ENCODE measurements at places on chromosomes 13 and 19.

DNA sequence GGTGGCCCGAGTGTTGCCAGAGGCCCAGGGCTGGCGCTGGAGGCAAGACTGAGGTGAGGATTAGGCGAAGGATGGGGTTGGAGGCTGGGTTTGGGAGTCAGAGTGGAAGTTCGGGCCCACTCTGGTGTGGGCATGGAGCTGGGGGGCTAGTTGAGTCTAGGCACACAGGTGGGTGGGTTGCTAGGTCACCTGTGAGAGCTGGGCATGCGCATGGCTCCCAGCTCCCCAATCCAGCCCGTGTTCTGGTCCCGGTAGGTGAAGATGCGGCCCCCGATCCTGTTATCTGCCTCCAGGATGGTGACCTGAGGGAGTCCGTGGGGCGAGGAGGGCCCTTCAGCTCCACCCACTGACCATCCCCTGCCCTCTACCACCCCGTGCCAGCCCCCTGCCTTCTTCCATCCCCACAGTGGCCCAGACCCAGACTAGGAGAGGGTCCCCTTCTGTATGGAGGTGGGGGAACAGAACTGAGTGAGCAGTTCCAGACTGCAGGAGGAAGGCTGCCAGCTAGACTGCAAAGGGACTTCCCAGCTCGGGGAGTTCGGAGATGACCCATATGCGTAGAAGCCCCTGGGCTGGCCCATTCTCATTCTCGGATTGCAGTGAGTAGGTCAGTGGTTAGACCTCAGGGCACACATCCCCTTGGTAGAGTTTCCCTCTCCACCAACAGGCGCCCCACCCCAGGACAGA lies 1.7 kb downstream of the IL4I1 start:
- DNase-seq: no peak

- no peak for DNase-seq
Observed at GRCh38 chr13:110185696-110186095, 121.3 kb downstream of the COL4A1 start.

- no peak for DNase-seq
Observed at GRCh38 chr19:27828829-27829228, 1384.1 kb downstream of the UQCRFS1 start.

DNA sequence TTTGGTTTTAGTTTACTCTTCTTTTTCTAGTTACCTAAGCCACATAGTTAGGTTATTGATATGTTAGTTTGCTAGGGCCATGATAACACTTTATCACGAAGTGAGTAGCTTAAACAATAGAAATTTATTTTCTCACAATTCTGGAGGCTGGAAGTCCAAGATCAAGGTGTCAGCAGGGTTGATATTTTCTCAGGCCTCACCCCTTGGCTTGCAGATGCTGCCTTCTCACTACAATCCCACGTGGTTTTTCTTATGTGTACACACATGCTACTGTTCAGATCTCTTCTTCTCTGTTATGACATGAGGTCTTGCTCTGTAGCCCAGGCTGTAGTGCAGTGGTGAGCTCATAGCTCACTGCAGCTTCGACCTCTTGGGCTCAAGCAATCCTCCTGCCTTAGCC lies 7.8 kb upstream of the URI1 start:
- DNase-seq: no peak

- DNase-seq: no peak
Observed at GRCh38 chr13:100203696-100204367, 114.9 kb downstream of the PCCA start.

DNA sequence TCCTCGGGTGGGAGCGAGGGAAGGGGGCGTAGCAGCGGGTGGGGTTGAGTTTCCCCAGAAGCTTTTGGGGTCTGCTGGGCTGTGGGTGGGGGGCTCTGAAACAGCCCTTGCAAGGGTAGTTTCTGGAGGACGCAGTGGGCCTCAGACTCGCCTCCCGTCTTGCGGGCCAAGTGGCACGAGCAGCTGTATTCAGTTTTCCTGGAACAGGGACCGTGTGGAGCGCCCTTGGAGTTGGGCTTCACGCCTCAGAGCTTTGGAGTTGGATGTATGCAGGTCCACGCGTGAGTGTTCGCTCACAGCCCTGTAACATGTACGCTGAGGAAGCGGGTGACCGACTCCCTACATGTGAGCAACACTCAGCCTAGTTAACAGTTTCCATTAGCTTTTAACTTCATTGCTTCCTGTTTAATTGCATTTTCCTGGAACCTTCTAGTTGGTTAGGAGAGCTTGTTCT lies 603 bp downstream of the TM9SF2 start:
- no peak for DNase-seq

Measured in NCI-H1436 (cell line).